Lung (tissue), 17 donors: ENCODE measurements at places on chromosomes 6 and 20. TPM values are rescaled to one million over a fixed set of nuclear protein-coding genes. Genes with fewer than 3 reads are reported as not detected.

FAM209B gene
- polyA plus RNA-seq: 1.3 TPM

PAK5 gene
- polyA plus RNA-seq: 0.03 TPM

MCCD1 gene
- polyA plus RNA-seq: not detected

PGC gene
- 348 TPM for polyA plus RNA-seq

RAET1L gene
- 0.06 TPM for polyA plus RNA-seq

MTHFD1L gene
- 7.6 TPM for polyA plus RNA-seq

RIMS1 gene
- polyA plus RNA-seq: 0.34 TPM

SLC12A5 gene
- not detected for polyA plus RNA-seq

C4B gene
- polyA plus RNA-seq: 58.2 TPM

KCNQ5 gene
- polyA plus RNA-seq: 0.12 TPM

BNIP5 gene
- 0.02 TPM for polyA plus RNA-seq

ELOVL2 gene
- 0.16 TPM for polyA plus RNA-seq

UTRN gene
- 38.7 TPM for polyA plus RNA-seq

EYS gene
- 0.06 TPM for polyA plus RNA-seq

FAM162B gene
- polyA plus RNA-seq: 5.1 TPM

SLC39A7 gene
- 63.4 TPM for polyA plus RNA-seq

LRRN4 gene
- 9.8 TPM for polyA plus RNA-seq

YIPF3 gene
- polyA plus RNA-seq: 119 TPM

ALDH8A1 gene
- polyA plus RNA-seq: 0.30 TPM

ZBTB2 gene
- polyA plus RNA-seq: 9.1 TPM

TFAP2D gene
- polyA plus RNA-seq: not detected

PDE10A gene
- polyA plus RNA-seq: 1.2 TPM

TAGAP gene
- 11.2 TPM for polyA plus RNA-seq

GINS1 gene
- polyA plus RNA-seq: 1.7 TPM

TNNC2 gene
- polyA plus RNA-seq: 1.1 TPM

LKAAEAR1 gene
- polyA plus RNA-seq: 0.65 TPM

ADGRG6 gene
- 7.4 TPM for polyA plus RNA-seq

RANBP9 gene
- 18.8 TPM for polyA plus RNA-seq

VGLL2 gene
- polyA plus RNA-seq: not detected

KHDRBS2 gene
- 0.68 TPM for polyA plus RNA-seq

TEAD3 gene
- 17.8 TPM for polyA plus RNA-seq

SLC44A4 gene
- polyA plus RNA-seq: 22.2 TPM

BPIFB4 gene
- 0.25 TPM for polyA plus RNA-seq

DEFB129 gene
- polyA plus RNA-seq: not detected
